Kidney epithelial cell (primary cell): ENCODE measurements at places on chromosomes 4 and X.
A peak's percentile ranks its signal among the peaks of the same experiment; 100 is the strongest.

GRCh38 chr4:142272452-142272851 is 573.6 kb downstream of the INPP4B start:
- DNase-seq, result no peak

DNA sequence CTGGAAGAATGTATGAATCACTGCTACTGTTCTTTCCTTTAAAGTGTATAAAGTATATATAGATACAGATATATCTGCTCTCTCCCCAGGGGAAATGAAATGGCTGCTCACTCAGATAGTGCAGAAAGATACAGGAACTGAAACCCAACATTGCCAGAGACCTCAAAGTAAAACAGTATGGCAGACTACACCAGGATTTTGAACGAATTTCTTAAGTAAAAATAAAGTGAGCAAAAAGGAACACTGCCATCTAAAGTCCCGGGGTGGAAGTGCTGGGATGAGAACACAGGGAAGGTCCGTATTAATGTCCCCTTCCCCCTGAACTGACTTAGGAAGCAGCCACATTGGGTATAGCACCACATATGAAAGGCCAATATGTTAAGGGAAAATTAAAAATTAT is 93.4 kb downstream of the TMA16 start:
- no peak for DNase-seq

GRCh38 chrX:139905051-139905450 is 27.8 kb downstream of the ATP11C start:
- no peak for DNase-seq

DNA sequence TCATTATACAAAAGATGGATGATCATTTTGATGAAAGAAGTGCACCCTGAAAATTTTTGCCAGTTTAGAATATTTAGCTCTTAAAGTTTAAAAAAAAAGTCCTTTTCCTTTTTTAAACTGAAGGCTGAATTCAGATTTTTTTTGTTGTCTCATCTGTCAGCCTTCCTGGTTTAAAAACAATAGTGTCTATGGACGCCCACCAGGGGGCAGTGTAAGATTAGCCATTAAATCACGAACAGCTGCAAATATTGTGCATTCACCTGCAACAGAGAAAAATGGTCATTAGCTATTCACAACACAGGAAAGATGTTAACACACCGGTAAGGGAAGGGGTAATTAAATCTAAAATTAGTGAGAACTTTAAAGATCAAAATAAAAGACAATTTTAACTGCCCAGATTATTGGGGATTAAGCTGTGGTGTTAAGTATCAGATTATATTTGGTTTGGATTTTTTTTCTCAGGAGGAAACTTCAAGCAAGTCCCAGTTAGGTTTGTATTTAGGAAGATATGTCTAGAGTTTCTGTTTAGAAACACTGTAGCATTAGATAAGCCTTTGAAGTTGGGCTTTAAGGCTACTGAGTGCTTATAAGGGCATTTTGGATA is 4.4 kb upstream of the CXorf38 start:
- DNase-seq, result no peak

DNA sequence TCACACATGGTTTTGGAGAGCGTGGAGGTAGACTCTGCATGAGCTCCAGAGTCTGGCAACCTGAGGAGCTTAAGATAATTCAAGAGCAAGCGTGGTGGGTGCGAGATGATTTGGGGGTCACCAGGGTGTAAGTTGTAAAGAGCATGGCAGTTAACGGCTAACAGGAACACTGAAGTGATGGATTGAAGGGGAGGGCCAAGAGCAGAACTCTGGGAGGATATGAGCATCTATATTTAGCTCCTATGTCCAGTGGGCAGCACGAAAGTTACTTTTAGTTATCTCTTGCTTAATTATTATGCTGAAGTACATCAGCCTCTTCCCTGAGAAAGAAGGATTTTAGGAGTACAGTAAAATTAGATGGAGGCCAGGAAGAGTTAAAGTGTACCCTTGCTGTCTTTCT is 231.9 kb upstream of the HAND2 start:
- DNase-seq, result no peak

DNA sequence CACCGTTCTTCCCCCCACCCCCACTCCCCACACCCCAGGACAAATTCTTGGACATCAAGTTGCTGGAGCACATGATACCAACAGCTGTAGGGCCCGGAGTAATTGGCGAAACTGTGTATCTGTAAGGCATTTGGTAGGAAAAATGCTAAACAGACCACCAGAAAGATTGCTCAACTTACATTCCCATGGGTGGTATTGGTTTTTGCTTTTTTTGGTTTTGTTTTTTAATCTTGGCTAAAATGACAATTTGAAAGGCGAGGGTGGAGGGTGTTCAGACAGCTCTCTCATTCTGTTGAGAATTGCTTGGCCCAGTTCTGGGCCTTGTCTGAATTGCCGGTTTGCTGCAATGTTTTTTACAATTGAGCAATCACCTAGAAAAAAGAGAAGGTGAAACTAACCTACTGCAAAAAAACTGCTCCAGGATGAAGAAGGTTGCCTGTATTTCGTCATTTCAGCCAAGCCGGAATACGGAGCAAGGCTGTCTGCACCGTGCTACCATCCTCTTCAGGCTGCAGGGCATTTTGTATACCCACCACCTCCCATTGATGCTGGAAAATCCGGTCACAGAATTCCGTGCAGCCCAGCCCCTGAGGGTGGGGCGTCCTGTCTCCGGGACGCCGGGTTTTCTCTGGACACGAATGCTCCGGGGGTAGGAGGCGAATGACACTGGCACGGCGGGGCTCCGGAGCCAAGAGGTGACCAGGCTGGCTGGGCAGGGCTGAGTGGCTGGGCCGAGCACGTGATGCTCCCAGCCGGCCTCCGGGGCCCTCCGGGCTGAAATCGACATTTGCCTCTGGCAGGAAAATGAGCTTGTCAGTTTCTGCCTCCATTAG is at the start of gene CLCN4:
Gene CLCN4, plus strand, starts transcription at position 777 of the 833 bp plus-strand sequence. CDS start 28,058 bp downstream, outside the sequence.
- DNase-seq, result no peak

DNA sequence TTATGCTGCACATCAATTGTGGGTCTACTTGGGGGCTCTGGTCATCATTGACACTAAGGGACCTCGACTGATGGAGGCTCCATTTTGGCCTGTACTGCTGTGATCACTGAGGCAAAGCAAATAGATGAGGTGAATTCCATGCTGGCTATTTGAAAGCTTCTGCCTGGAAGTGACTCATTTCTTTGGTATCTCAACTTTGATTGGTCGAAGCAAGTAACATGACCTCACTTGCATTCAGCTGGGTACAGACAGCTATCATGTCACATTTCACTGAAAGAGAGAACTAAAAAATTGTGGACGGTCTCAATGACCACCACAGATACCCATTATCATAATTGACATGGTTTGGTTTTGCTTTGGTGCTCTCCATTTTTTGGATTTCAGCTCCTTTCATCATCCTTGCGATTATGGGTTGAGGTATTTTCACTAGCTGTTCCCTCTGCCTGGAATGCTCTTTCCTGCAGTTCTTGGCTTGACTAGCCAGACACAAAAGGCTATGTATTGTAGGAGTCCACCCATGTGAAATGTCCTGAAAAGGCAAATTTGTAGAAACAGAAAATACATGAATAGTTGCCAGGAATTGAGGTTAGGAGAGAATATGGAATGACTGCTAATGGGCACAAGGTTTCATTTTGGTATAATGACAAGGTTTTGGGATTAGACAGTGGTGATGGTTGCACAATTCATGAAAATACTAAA is 369.2 kb upstream of the LCORL start:
- DNase-seq, result peak; percentile 77

GRCh38 chr4:150160473-150160872 is 82.2 kb downstream of the DCLK2 start:
- no peak for DNase-seq

DNA sequence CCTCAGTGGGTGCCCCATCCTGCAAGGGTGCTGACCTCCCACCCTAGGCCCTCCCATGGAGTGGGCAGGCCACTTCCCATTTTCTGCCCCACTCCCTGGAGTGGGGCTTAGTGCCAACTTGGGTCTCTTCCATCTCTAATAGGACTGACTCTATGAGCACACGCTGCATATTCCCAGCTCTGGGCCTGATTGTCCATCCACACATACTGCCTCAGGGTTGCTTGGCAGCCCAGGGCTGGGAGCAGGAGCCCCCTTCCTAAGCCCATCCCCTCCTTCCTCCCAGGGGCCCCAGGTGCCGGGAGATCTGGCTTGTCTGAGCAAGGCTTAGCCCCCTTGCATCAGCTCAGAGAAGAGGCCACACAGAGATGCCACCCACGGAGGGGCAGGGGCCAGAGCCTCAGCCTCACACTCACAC is 55.1 kb downstream of the PJA1 start:
- no peak for DNase-seq

GRCh38 chr4:3073158-3074077 is 920 bp downstream of the HTT-AS start:
- no peak for DNase-seq
